ENCODE measurements at places on chromosomes 7 and 10.
A peak's percentile ranks its signal among the peaks of the same experiment; 100 is the strongest.

- no peak for DNase-seq
Observed at GRCh38 chr10:62463364-62463763, 89.2 kb downstream of the ZNF365 start.

- DNase-seq: no peak
Observed at GRCh38 chr7:151558575-151558974, 38.9 kb upstream of the RHEB start.

- peak; percentile 82 for DNase-seq
Observed at GRCh38 chr7:79933144-79933543, 201.5 kb upstream of the GNAI1 start.

GRCh38 chr7:137818036-137818435 is 28.7 kb downstream of the DGKI start:
- DNase-seq: no peak

DNA sequence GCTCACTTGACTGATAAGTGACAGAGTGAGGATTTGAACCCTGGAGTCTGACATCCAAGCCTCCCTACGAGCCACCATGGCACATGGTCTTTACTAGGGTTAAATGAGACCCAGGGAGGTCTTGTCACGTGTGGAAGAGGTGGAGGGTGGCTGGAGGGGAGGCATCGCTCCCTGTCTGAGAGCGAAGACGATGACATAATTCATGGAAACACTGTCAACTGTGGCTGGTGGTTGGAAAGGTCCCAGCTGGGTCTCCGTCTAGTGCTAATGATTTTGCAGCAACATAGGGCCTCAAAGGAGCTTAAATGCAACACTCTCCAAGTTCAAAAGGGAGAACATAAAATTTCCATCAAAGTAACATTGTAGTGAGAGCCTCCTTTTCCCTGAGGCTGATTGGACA is 99.9 kb upstream of the BAIAP2L1 start:
- DNase-seq: no peak
